ENCODE measurements at places on chromosomes 12 and 14.

DNA sequence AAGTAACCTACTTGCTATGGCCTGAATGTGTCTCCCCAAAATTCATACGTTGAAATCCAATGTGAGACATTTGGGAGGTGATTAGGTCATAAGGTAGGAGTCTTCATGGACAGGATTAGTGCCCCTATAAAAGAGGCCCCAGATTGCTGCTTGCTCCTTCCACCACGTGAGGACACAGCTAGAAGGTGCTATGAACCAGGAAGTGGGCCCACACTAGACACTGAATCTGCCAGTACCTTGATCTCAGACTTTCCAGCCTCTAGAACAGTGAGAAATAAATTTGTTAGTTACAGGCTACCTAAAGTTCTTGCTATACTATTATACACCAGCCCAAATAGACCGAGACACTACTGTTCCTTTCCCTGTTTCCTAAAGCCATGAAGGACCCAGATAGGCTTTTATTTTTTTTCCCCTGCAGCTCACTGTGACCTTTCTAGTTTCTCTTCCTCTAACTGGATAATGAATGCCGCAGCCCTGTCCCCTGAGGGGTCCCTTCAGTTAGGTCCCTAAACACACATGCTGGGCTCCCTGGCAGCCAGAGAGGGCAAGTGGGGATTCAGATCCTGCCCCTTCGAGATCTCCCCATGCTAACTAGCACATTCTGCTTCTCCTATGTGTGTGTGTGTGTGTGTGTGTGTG is 19.3 kb downstream of the SLC25A3 start:
- DNase-seq, result no peak

DNA sequence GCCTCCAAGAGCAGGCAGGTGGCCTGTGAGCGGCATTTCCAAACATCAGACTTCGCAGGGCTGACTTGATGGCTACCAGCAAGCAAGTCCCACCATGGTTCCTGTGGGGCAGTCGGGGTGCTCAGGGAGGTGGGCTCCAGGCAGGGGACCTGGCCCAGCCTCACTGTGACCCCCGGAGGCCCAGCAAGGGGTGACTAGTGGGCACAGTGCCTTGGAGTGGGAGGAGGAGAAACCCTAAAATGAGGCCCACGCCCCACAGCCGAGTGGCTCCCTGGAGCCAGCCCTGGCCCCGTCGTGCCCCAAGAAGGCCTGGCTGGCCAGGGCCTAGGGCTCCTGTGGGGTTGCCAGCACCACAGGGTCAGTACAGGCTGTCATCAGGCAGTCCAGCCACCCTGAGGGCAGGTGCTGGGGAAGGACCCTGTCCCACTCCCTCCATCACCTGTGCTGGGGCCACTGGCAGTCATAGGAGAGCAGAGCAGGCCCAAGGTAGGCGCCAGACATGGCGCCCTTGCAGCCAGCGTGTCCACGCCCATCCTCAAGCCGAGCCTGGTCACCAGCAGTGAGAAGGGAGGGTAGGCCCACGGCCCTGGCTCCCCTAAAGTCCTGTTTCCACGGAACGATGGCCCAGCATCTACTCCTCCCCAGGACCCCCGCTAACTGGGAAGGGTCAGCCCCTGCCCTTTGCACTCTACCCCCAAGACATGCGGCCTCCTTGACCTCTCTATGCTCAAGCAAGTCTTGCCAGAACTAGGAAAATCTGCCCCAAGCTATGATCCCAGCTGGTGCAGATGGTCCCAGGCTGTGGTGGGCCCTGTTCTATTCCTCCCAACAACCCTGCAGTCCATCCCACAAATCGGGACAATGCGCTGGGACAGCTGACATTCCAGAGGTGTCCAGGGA is 144.2 kb upstream of the C14orf180 start:
- DNase-seq, result no peak

- DNase-seq, result no peak
Measured at GRCh38 chr14:67418401-67419191, 6.6 kb upstream of the PLEK2 start.

GRCh38 chr14:99571303-99571986 is 32.6 kb downstream of the CCDC85C start:
- DNase-seq, result no peak

- no peak for DNase-seq
Measured at GRCh38 chr14:73258845-73259611, 21.7 kb downstream of the PAPLN start.
